CD4-positive, alpha-beta memory T cell (primary cell): ENCODE measurements at places on chromosomes 12 and 14. TPM values are rescaled to one million over a fixed set of nuclear protein-coding genes. Genes with fewer than 3 reads are reported as not detected.
A peak's percentile ranks its signal among the peaks of the same experiment; 100 is the strongest.

The KCNH3 gene
- 2.4 TPM for total RNA-seq

- no peak for DNase-seq
Measured at GRCh38 chr12:4416276-4416675, 29.3 kb downstream of the FGF6 start.

GRCh38 chr12:120110550-120111501, 5.7 kb downstream of the RAB35 start:
- peak; percentile 55 for DNase-seq

DNA sequence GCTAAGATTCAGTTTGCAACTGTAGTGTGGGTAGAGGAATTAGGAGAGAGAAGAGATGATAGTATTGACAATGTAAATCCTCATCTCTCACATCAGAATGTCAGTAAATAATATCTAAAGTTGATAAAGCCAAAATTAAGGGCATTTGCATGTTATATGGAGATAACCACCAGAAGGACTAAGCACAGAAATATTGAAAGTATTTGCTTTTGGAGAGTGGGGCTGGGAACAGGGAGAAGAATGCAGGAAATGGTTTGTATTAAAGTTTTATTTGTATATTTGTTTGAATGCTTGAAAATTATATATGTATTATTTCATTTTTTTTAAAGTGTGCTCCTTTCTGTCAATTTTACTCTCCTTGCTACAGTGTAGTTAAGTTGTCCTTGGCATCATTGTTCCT, 491.4 kb downstream of the APAF1 start:
- no peak for DNase-seq

- no peak for DNase-seq
Measured at GRCh38 chr14:94925416-94926173, 155.7 kb upstream of the GSC start.

DNA sequence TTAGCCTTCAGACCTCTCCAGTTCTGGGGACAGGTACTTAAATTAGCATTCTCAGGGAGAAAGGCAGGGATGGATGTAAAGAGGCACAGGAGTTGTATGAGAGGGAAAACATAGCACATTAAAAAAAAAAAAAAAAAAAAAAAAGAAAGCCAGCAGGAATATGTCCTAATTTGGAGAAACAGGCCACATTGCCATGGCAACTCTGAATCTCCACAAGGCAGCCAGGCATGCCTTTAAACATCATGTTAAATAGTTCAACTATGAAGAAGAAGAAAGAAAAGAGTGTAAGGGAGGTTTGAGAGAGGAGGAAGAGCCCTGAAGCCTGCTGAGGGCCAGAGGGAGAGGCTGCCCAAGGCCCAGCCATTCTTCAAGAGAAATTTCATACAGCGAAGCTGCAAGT, 145.8 kb downstream of the GRIN2B start:
- no peak for DNase-seq

The PLEKHG7 gene
- not detected for total RNA-seq

The SPATS2 gene
- 7.8 TPM for total RNA-seq

The TAS2R43 gene
- 0.67 TPM for total RNA-seq

The MYF6 gene
- total RNA-seq = not detected

DNA sequence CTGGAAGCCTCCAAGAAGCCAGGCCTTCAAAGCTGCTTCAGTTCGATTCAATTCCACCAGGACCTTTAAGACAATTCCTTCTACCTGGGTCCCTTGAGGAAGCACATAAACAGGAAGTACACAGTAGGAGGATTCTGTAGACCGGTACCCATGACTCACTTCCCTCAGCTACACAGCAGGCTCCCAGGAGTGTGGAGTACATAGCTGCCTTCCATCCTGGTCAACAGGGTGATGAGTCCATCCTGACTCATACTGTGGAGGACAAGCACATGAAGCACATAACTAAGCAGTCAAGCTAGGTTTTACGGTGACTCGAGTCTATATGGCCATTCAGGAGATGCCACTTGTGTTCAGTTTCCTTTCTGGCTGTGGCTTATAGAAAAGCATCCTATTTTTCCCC, 197.6 kb upstream of the RBM19 start:
- DNase-seq = no peak
